ENCODE measurements at places on chromosomes 7 and 10. TPM values are rescaled to one million over a fixed set of nuclear protein-coding genes. Genes with fewer than 3 reads are reported as not detected.

PSD gene
- 5.3 TPM for total RNA-seq

PMPCB gene
- 63.4 TPM for total RNA-seq

AMZ1 gene
- 0.33 TPM for total RNA-seq

NUDT13 gene
- total RNA-seq: 2.1 TPM

TIMM23B gene
- total RNA-seq: 13.1 TPM

TAC1 gene
- total RNA-seq: under 0.01 TPM

MSS51 gene
- total RNA-seq: 1.5 TPM

GIMAP1 gene
- total RNA-seq: under 0.01 TPM

SLC26A5 gene
- not detected for total RNA-seq

CSGALNACT2 gene
- 43.9 TPM for total RNA-seq

WDR86 gene
- total RNA-seq: 1.0 TPM

PDE1C gene
- total RNA-seq: 27.6 TPM

MDFIC gene
- 67.4 TPM for total RNA-seq

ABCC2 gene
- total RNA-seq: 0.66 TPM

WBP1L gene
- 28.8 TPM for total RNA-seq

PON3 gene
- total RNA-seq: under 0.01 TPM

PRSS37 gene
- not detected for total RNA-seq

TRIM73 gene
- 0.51 TPM for total RNA-seq

CFAP70 gene
- total RNA-seq: 1.3 TPM

EEPD1 gene
- 8.4 TPM for total RNA-seq
